ENCODE measurements at places on chromosomes 1 and 21.

DNA sequence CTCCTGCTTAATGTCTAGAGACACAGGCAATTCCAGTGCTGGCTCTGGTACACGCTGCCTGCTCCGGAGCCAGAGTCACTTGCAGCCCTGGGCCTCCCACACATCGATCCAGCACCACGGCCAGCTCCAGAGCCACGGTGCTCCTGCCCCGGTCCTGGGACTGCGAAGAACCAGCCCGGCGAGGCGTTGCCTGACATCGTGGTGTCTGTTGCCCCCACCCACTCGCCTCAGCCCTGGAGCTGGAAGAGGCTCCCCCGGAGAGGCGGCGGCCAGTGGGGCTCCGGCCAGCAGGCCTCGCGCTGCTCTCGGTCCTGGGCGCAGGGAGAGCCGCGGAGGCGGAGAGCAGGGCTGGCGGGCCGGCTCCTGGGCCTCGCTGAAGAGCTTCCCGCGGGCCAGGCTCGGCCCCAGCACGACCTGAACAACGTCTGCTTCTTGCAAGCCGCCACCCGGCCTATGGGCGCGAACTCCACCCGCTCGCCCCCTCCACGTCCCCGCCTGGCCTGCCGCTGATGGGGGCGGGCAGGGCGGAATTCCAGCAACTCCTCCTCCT lies 364.8 kb downstream of the CEP170 start:
- DNase-seq, result peak; percentile 45

DNA sequence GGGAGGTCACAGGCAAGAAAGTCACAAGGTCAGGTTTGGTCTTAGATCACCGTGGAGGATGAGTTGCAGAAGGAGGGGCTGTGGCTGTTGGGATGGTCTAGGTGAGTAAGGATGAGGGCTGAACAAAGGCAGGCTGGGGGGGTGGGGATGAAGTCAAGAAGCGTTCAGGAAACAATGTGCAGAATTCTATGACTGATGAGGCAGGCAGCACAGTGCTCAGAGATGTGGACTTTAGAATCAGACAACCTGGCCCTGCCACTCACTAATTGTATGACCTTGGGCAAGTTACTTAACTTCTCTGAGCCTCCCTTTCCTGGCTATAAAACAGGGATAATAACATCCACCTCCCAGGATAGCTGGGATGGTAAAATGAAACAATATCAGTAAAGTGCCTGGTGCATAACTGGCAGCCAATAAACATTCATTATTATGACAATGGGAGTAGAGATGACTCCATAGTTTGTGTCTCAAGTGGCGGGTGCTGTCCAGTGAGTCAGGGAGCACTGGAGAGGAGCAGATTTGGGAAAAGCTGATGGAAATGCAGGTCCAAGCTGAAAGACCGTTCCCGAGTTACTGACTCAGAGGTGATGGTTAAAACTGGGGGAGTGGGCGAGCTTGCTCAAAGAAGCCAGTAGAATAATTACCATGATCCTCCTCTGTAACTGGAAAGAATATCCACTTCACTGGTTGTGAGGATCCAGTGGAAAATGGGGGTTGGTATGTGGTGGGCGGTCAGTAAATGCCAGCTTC lies 2.1 kb downstream of the TIE1 start:
- DNase-seq, result peak; percentile 26

DNA sequence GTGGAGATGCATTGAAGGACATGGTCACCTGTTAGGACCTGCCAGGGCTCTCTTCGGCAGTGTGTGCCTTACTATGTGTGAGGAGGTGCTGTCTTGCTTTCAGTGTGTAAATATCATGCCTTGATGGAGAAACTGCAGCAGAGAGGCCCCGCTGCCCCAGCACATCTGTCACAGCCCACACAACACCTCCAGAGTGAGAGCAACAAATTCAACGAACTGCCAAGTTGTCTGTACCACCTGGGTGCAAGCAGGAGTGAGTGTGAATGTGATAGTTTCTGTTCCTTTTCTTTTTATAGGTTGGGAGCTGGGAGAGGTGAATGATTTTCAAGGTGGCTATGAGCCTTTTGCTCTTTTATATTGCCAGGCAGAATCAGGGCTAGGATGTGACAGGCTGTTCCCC lies 114.6 kb upstream of the KIAA0040 start:
- no peak for DNase-seq

- DNase-seq, result no peak
Measured at GRCh38 chr21:25897383-25897782, 162.6 kb downstream of the GABPA start.

DNA sequence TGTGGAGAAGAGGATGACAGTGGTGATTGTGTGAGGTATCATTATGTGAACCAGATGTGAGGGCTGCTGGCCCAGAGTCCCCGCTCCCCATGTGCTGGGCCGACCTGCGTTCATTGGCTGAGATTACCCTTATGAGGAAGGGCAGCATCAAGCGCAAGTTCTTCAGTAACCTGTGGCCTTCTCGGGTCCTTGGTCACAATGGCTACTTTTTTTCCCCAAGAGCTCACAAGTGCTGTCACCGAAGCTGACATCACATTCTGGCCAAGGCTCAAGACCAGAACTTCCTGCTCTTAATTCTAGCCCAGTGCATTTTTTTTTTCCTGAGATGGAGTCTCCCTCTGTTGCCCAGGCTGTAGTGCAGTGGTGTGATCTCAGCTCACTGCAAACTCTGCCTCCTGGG lies 262.9 kb downstream of the RHOU start:
- DNase-seq, result no peak

- no peak for DNase-seq
Measured at GRCh38 chr1:74502858-74503257, 9.6 kb downstream of the LRRC53 start.

DNA sequence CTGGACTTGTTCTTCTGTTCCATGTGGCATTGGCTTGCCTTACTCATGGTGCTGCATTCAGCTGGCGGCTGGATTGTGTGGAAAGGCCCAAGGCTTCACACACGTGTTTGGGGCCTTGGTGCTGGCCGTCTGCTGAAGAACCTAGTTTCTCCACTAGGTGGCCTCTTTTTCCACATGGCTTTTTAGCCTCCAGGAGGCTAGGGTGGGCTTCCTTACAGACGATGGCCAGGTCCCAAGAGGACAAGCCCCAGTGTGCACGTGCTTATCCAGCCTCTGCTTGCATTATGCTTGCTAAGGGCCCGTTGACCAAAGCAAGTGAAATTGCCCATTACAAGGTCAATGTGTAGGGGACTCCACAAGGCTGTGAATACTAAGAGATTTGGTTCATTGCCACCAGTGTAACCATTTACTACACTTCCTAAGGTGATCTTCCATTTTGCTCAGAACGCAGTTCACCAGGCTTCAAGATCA lies 47.5 kb upstream of the FOXO6 start:
- peak; percentile 11 for DNase-seq

- no peak for DNase-seq
Measured at GRCh38 chr21:37058261-37058660, 14.6 kb downstream of the PIGP start.

GRCh38 chr1:225449774-225450173 lies 21.9 kb upstream of the LBR start:
- DNase-seq, result no peak

DNA sequence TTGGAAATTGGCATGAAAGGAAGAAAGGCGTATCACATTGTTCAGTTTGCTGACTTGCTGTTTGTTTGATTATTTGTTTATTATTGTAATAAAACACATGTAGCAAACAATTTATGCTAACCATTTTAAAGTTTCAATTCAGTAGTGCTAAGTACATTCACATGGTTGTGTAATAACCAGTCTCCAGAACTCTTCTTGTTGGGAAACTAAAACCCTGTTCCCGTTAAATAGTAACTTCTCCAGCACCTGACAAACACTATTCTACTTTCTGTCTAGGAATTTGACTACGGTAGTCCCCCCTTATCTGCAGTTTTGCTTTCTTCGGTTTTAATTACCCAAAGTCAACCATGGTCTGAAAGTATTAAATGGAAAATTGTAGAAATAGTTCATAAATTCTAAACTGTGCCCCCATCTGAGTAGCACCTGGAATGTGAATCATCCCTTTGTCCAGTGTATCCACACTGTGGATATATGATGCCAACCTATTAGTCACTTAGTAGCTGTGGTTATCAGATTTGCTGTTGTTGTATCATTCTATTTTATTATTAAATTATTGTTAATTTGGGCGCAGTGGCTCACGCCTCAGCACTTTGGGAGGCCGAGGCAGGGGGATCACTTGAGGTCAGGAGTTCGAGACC lies 5.5 kb downstream of the MORC3 start:
- DNase-seq, result peak; percentile 73

DNA sequence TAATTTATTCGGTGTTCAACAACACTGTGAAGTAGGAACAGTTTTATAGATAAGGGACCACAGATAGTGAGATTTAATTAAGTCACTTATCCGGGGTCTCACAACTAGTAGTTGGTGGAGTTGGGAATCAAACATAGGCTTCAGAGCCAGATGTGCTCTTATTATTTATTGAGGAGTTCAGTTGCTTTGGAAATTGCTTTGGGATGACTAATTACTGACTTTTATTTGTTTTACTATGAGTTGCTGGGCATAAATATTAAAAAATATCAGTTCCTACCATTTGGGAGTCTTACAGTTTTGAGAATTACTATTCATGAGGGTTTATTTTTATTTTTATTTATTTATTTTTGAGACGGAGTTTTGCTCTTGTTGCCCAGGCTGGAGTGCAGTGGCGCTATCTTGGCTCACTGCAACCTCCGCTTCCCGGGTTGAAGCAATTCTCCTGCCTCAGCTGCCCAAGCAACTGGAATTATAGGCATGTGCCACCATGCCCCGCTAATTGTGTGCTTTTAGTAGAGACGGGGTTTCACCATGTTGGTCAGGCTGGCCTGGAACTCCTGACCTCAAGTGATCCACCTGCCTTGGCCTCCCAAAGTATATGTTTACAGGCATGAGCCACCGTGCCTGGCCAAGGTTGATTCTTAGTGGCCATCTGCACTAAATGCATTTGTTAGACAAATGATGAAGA lies 27.7 kb downstream of the THRAP3 start:
- DNase-seq, result no peak

- peak; percentile 54 for DNase-seq
Measured at GRCh38 chr1:24501371-24502064, 1.1 kb upstream of the RCAN3 start.

DNA sequence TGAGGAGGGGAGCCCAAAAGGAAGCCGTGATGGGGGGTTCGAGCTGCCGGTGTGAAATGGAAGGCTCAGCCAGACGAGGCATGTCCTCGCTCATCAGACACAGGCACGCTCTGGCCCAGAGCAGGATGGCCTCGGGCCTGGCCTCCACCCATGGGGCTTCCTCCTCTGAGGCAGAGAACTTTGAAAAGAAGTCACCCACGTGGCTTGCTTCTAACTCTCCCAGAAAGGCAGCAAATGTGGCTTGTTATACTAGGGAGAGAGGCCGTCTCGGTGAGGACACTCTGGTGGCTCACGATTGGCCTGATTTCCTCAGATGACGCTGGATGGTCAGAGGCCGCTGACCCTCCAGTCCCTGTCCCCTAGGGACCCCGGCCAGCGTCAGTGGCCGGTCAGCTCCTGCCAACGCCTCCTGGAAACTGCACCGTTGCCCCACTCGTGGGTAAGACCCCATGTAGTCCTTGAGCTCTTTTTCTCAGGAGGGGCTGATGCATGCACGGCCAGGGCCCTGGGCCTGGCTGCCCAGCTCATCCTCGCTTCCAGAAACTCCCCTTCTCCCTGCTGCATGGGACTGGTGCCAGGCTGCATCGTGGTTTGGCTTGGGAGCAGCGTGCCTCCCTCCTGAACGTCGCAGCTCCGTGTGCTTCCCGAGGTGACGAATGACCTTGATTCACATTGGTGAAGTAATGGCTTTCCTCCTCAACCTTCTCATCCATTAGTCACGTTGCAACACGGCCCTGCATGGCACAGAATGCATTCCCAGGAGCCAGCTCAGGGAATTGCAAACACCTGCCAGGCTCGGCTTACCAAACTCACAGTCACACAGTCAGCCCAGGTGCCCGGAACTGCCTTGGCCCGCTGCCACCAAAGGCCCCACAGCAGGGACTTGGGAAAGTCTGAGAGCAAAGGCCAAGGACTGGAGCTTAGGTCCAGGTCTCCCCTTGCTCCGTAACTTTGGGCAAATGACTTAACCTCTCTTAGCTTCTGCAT lies 58.8 kb downstream of the TOMM20 start:
- peak; percentile 99 for DNase-seq

Data from kidney tubule cell (primary cell).